A549 treated with Hydrocortisone at 1 μM for 4 hours (cell line): ENCODE measurements at places on chromosomes 6 and 20. TPM values are rescaled to one million over a fixed set of nuclear protein-coding genes. Genes with fewer than 3 reads are reported as not detected.

IGF2R gene
- total RNA-seq, result 27.4 to 41.2 TPM (median 29.0 TPM) in 5 replicates

DDO gene
- total RNA-seq, result 0.08 to 0.16 TPM (median 0.08 TPM) in 5 replicates

CALHM5 gene
- total RNA-seq, result 0.03 to 0.09 TPM (median 0.06 TPM) in 5 replicates

ZSCAN31 gene
- total RNA-seq, result 1.6 to 2.3 TPM (median 1.8 TPM) in 5 replicates

C20orf141 gene
- total RNA-seq, result 0.28 to 0.69 TPM (median 0.53 TPM) in 5 replicates
